ENCODE measurements at places on chromosomes 12 and 14.

- no peak for DNase-seq
Measured at GRCh38 chr12:105470601-105471000, 140.1 kb downstream of the C12orf75 start.

DNA sequence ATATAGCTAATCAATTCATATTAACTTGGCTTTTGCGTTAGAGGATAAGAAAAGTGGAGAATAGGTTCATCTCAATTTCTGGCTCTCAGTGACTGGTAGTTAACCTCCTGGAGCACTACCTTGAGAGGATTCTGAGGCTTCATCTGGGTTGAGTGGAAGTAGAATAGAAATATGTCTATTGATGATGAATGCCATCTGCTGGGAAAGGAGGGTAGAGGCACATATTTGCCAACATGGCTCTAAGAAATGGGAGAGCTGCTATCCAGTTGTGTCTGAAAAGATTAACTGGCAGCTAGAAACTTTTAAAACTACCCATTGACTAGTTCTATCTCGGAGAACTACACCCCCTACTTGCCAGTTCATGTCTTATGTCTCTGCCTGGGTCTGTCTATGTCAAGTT is 530.1 kb downstream of the NRXN3 start:
- no peak for DNase-seq

- no peak for DNase-seq
Measured at GRCh38 chr14:64620910-64621309, 71.1 kb downstream of the PPP1R36 start.

GRCh38 chr12:97482143-97482693 is 19.6 kb downstream of the RMST start:
- no peak for DNase-seq

DNA sequence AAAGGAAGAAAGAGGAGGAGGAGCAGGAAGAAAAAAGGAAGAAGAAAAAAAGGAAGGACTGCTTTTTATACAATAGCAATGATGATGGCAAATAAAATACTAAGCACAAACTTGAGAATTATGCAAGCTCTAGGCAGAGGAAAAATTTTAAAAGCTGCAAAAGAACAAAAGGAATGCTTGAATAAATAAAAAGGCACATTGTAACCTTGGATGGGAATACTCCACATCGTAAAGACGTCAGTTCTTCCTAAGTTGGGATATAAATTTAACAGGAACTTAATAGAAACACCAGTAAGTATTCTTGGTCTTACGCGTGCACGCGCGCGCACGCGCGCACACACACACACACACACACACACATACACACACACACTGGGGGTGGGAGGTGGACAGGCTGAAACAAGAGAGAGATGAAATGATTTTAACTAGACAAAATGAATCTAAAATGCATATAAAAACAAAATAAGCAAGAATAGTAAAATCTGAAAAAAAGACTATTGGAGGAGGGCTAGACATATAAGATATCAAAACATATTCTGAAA is 43.0 kb downstream of the SERPINA3 start:
- DNase-seq = no peak

DNA sequence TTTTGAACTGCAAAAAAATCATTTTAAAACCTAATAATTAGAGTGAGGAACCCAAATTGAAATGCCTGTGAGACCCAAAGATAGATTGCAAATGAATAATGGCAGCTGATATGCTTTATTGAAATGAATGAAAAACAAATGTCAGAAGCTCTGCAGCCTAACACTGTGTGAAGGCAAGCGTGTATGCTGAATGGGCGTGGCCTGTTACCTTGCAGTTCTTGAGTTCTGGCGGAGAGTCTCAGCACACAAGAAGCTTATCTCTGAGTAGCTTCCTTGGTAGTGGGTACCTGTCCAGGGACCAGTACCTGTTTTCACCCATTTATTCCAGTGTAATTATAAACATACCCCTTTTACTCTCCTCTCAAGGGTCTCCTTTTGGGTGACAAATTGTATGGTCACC is 341.2 kb downstream of the NPAS3 start:
- no peak for DNase-seq

GRCh38 chr12:118398940-118399339 is 22.6 kb downstream of the SUDS3 start:
- no peak for DNase-seq

GRCh38 chr12:262817-263216 is at the start of gene SLC6A13:
SLC6A13 (minus strand) TSS chr12:262836; CDS start chr12:260052, 2,784 bp downstream.
- no peak for DNase-seq

DNA sequence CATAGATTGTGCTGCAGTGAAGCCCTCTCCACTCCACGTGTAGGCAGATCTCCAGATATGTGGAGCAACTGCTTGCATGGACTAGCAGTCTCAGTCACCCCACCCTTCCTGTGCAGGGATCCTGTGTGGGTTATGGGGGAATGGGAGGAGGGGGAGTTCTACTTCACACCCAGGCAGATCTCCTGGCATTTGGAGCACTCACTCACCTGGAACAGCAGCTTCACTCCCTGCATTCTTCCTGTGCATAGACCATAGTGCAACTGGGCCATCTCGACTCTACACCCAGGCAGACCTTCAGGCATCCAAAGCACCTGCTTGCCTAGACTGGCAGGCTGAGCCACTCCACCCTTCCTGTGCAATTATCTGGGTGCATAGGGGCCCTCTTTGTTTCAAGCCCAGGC is 96.0 kb upstream of the PCED1B start:
- no peak for DNase-seq

- DNase-seq = no peak
Measured at GRCh38 chr14:58801086-58801485, 163.3 kb downstream of the DACT1 start.

GRCh38 chr12:24979976-24980730 is 31.3 kb upstream of the BCAT1 start:
- DNase-seq = no peak

GRCh38 chr12:87667378-87667777 is 361.8 kb downstream of the C12orf50 start:
- DNase-seq = no peak

- DNase-seq = no peak
Measured at GRCh38 chr12:92188517-92189188, 43.0 kb upstream of the BTG1 start.

DNA sequence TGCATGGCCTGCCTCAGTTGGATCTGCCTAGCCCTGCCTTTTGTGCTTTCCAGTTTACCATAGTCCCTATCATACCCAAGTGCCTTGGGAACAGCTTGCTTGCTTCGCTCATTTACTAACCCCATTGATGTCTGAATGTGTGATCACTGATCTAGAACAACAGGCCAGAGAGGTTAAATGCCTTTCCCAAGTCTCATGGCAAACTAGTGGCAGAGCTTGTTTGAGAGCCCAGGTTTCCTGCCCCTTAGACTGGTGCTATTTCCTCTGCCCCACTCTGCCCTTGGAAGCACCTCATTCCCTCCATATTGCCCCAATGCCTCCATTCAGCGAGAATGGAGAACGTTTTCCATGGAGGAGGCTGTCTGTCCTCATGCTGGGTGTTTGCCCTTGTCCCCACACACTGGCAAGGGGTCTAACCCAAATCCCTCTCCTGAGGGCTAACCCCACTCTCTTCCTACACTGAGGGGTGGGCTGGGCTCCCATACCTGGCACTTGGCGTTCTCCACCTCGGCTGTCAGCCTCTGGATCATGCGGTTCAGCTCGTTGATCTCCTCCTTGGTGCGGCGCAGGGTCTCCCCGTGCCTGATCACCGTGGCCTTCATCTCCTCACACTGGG is 19.8 kb downstream of the KRT7 start:
- no peak for DNase-seq

DNA sequence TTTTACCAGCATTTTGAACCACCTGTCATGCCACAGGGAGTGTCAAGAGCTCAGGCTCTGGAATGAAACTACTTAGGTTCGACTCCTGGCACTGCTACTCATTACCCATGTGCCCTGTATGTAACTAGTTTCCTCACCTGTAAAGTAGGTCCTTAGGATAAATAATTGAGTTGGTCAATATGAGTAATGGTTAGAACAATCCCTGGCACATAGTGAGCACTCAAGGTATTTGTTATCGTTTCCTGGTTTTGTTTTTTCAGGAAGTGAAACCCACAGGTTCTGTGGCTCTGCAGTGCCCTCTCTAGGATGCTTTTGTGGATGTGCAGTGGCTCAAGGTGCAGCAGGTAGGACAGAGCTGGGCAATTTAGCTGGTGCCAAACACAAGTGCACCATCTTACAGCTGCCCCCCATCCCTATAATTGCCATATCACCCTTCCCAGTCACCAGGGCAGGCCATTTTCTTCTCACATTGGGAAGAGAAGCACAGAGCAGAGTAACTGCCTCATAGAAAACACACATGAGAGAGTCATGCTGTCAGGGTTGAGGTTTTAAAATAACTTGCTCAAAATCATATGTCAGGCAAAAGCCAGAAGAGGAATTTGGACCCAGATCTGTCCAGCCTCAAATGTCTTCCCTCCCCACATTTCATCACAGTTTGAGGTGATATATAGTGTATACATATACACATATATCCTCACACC is 297.5 kb downstream of the RPAP3 start:
- DNase-seq = peak; percentile 22

DNA sequence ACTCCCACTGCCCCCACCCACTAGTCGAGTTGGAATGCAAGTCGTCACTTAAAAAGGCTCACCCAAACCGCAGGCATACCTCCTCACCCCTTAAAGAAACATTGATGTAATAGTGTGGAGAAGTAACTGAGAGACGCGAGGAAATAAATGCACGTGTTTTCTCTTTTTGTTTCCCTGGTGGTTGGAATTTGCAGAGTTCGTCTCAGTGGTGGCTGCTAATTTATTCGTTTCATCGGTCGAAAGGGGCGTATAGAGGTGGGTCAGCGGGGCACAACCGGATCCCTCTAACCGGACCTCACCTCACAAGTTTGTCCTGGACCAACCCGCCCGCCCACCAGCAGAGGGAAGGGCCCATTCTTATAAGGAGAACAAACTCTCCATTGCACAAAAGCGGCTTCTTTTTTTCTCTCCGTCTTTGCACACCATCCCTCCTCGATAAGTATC is 5.0 kb upstream of the NPAS3 start:
- DNase-seq = no peak

DNA sequence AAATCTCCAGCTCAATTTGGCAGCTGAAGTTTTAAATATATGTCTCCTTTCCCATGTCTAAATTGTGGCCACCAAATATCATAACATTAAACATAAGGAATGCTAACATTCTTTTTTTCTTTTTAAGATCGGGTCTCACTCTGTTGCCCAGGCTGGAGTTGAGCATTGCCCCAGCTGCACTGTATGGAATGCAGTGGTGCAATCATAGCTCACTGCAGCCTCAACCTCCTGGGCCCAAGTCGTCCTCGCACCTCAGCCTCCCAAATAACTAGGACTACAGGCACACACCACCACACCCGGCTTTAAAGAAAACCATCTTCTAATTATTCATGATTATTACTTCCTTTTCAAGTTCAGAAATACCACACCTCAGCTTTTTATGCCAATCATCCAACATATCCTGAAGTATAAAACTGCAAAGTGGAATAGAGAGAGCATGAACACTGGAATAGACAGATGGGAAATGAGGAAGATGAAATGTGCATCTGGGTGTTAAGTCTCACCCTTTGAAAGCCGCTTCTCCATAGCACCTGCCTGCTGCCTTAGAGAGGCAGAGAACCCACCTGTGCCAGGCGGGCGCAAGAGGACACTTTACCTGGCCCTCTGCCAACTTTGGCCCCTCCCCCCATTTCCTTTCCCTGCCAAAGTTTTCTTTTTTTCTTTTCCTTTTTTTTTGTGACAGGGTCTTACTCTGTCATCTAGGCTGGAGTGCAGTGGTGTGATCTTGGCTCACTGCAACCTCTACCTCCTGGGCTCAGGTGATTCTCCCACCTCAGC is 2.8 kb upstream of the EML1 start:
- DNase-seq = no peak

DNA sequence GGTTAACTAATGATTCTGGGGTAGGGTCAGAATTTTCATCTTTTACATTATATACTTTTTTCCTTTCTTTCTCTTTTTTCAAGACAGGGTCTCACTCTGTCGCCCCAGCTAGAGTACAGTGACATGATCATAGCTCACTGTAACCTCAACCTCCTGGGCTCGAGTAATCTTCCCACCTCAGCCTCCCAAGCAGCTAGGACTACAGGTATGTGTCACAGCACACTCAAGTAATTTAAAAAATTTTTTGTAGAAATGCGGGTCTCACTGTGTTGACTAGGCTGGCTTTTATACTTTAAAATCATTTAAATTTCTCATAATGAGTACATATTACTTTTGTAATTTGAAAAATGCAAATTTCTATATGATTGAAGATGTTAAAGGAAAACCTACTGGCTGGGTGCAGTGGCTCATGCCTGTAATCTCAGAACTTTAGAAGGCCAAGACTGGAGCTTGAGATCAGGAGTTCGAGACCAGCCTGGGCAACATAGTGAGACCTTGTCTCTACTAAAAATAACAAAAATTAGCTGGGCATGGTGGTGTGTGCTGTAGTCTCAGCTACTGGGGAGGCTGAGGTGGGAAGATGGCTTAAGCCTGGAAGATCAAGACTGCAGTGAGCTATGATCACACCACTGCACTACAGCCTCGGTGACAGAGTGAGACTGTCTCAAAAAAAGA is 25.7 kb downstream of the R3HDM2 start:
- DNase-seq = no peak

GRCh38 chr12:51505360-51506105 is 80.9 kb downstream of the SLC4A8 start:
- DNase-seq = no peak

DNA sequence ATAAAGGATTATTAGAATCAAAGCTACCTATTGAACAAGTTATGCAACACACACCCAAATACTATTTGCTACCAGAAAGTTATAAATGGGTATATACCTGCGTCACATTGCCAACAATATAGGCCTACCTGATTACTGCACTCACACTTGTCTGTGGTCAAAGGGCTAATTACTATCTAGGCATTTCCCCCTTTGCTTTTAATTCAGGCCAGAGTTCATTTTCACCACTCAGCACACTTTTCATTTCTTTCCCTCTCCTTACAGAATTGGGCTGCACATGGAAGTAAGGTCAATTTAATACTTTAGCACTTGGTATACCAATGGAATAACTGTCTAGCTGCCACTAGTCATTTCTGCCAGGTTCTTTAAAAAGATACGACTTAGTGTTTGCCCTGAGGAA is 1.7 kb downstream of the SOS2 start:
- no peak for DNase-seq

GRCh38 chr14:71267007-71267513 is 359.8 kb downstream of the PCNX1 start:
- no peak for DNase-seq

GRCh38 chr12:15000575-15000974 is 27.7 kb downstream of the PDE6H start:
- DNase-seq = no peak

- no peak for DNase-seq
Measured at GRCh38 chr12:121333747-121334146, 18.5 kb downstream of the ANAPC5 start.

All from activated gamma-delta T cell treated with Interleukin-2 at 50 U/mL for 16 hours (primary cell).